ENCODE measurements at places on chromosomes 1 and 21. TPM values are rescaled to one million over a fixed set of nuclear protein-coding genes. Genes with fewer than 3 reads are reported as not detected.

RNU1-1 gene
- polyA plus RNA-seq, result not detected

DNA sequence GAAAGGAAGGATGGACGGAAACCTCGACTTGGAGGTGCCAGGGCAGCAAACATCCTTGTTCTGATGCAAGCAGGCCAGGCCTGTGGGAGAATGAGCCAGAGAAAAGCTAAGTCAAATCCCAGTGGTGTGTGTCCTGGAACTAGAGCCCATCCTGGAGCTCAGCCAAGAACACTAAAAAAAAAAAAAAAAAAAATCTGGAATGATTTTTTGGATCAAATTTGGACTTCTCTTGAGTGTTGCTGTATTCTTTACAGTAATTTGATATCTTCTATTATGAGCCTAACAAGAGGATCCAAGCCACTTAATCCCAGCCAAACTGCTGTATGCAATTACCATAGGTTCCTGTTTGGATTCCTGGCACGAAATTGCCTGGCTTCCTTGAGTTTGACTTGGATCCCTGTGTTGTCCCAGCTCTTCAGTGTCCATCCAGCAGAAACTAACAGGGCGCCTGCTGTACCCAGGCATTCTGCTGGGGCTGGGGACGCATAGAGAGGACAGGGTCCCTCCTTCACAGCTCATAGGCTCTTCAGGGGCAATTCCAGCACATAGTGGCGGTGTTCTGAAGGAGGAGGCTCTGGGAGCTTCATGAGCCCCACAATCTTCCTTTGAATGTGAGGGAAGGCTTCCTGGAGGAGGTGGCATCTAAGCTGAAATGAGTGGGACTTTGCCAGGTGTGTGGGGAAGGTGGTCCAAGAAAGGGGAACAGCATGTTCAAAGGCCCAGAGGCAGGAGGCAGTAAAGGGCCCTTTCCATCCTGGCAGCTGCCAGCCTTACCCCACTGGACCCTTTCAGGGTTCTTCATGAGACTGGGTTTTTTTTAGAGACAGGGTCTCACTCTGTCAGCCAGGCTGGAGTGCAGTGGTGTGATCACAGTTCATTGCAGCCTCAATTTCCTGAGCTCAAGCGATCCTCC is 24.7 kb downstream of the EPHX1 start:
- no peaks in the 10 kb centered on the region for H3K36me3 ChIP-seq
- no peaks in the 10 kb centered on the region for H3K27me3 ChIP-seq
- no peak overlapping the region for H3K27ac ChIP-seq
- H3K4me3 ChIP-seq, result no peak overlapping the region
- DNase-seq, result no peak

DNA sequence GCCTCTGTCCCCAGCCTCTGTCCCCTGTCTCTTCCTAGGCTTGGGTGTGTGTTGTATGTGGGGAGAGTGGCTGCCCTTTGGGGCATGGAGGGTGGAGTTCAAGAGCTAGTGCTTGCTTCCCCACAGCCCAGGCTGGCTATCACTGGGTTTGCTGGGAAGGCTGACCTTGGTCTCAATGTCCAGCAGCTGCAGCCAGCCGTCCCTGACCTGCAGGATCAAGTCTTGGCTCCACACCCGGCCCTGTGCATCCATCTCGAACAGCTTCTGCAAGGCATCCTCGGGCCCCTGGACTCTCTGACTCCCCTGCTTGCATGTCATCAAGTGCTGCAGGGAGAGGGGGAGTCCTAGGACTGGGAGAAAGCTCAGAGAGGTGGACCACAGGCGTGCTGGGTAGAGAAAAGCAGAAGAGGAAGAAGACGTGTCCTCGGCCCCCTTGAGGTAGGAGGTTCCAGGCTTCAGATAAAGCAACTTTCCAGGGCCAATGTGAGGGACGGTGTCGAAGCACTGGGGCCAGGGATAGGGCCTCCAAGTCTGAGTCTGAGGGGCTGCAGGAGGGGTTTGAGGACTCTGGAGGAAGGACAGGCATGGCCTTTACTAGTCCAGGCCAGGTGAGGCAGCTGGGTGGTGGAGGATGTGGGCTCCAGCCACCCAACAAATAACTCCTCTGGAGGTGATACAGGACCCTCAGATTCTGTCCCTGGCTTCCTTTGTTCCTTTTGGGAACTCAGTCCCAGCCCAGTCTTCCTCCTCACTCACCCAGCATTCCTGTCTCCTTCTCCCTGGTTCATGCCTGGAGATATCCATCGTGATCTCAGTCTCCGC is 4.0 kb downstream of the EPS8L3 start:
- H3K27ac ChIP-seq, result no peak overlapping the region
- H3K4me1 ChIP-seq, result no peaks in the 10 kb centered on the region
- H3K36me3 ChIP-seq, result no peaks in the 10 kb centered on the region
- no peak for DNase-seq
- no peaks in the 10 kb centered on the region for H3K27me3 ChIP-seq
- no peak overlapping the region for H3K4me3 ChIP-seq

DNA sequence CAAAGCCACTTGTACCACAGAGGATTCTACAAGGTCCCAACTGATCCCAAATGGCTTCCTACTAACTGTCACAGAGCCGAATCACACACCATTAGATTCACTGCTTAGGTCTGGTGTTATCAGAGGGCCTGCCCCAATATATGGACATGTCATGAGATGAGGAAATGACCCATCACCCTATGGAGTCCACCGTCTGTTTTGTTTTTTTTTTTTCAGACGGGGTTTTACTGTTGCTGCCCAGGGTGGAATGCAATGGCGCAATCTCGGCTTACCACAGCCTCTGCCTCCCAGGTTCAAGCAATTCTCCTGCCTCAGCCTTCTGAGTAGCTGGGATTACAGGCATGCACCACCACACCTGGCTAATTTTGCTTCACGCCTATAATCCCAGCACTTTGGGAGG is 83.8 kb upstream of the ETS2 start:
- no peaks in the 10 kb centered on the region for H3K36me3 ChIP-seq
- peaks cover 3% of the 10 kb centered on the region for H3K4me1 ChIP-seq
- H3K27ac ChIP-seq, result no peak overlapping the region
- H3K4me3 ChIP-seq, result no peak overlapping the region
- H3K27me3 ChIP-seq, result no peaks in the 10 kb centered on the region

S100A14 gene
- polyA plus RNA-seq, result 302 TPM

MANEAL gene
- 1.8 TPM for polyA plus RNA-seq

GRCh38 chr1:154326546-154327465 is 1.5 kb downstream of the ATP8B2 start:
- peak overlapping the region; percentile 15 for H3K27ac ChIP-seq
- no peak for DNase-seq
- H3K4me3 ChIP-seq, result peak overlapping the region; percentile 70
- peaks cover 9% of the 10 kb centered on the region for H3K36me3 ChIP-seq
- H3K4me1 ChIP-seq, result peaks cover 38% of the 10 kb centered on the region

GRCh38 chr21:42160111-42160721 is 58.7 kb upstream of the ABCG1 start:
- H3K4me3 ChIP-seq, result no peak overlapping the region
- H3K36me3 ChIP-seq, result no peaks in the 10 kb centered on the region
- peaks cover 50% of the 10 kb centered on the region for H3K4me1 ChIP-seq
- H3K27me3 ChIP-seq, result no peaks in the 10 kb centered on the region
- H3K27ac ChIP-seq, result no peak overlapping the region
- DNase-seq, result no peak

DNA sequence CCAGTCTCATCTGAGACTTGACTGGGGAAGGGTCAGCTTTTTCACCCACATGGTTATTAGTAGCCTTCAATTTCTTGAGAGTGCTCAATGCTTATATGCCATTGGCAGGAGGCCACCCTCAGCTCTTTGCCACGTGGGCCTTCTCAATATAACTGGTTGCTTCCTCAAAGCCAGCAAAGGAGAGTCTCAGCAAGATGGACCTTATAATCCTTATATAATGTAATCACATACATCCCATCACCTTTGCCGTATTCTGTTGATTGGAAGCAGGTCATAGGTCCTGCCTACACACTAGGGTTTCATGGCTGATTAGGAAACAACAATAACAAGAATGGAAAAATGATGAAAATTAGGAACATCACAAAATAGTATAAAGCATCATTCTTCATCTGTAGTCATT is 22.9 kb downstream of the TSEN15 start:
- DNase-seq, result no peak
- H3K27me3 ChIP-seq, result no peaks in the 10 kb centered on the region
- H3K27ac ChIP-seq, result no peak overlapping the region

FCER1G gene
- polyA plus RNA-seq, result 262 TPM

DNA sequence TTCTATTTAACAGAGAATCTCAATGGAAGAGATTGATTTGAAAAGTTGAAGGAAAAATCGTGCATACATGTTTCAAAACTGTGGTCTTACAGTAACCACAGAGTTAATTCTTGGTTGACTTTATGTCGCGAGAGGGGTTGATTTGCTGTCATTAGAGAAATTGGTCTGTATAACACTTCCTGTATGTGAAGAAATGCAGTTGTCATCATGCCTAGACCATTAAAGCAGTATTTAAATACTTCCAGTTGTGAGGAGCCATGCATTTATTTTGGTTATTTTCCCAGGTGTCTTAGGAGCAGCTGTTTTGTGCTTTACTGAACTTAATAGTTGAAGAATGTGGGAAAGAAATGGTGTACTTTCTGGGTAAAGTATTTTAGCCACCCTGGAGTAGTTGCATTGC is 76.2 kb downstream of the NFIA start:
- no peaks in the 10 kb centered on the region for H3K4me1 ChIP-seq
- H3K27me3 ChIP-seq, result no peaks in the 10 kb centered on the region
- DNase-seq, result no peak
- H3K4me3 ChIP-seq, result no peak overlapping the region
- no peak overlapping the region for H3K27ac ChIP-seq
- H3K36me3 ChIP-seq, result no peaks in the 10 kb centered on the region

TMCO4 gene
- 11.5 TPM for polyA plus RNA-seq

- no peaks in the 10 kb centered on the region for H3K36me3 ChIP-seq
- no peaks in the 10 kb centered on the region for H3K4me1 ChIP-seq
- no peaks in the 10 kb centered on the region for H3K27me3 ChIP-seq
- H3K27ac ChIP-seq, result no peak overlapping the region
- no peak for DNase-seq
Measured at GRCh38 chr1:14486401-14487201, 111.9 kb upstream of the KAZN start.

DNA sequence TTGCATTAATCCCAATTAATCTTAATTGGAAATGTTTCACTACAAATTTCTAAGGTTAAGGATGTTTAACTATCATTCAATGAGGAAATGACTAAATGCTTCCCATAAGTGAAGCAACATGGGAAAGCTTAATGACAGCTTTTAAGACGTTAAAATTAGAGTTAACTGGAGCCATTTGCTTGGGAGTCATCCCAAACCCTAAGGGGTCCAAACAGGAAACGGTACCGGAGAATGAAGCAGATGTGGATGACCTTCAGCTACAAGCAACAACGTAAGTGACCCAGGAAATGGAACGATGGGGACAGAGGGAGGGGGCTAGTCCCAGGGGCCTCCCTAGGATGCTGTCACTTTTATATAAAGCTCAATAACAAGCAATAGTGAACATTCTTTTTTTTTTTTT is 62.2 kb downstream of the CAPZB start:
- H3K27me3 ChIP-seq, result no peaks in the 10 kb centered on the region
- no peak overlapping the region for H3K4me3 ChIP-seq
- no peak for DNase-seq
- no peak overlapping the region for H3K27ac ChIP-seq

GRCh38 chr1:185539277-185539943 is 194.8 kb upstream of the HMCN1 start:
- H3K27ac ChIP-seq, result no peak overlapping the region
- no peaks in the 10 kb centered on the region for H3K27me3 ChIP-seq
- DNase-seq, result no peak
- H3K4me1 ChIP-seq, result no peaks in the 10 kb centered on the region
- H3K4me3 ChIP-seq, result no peak overlapping the region

DNA sequence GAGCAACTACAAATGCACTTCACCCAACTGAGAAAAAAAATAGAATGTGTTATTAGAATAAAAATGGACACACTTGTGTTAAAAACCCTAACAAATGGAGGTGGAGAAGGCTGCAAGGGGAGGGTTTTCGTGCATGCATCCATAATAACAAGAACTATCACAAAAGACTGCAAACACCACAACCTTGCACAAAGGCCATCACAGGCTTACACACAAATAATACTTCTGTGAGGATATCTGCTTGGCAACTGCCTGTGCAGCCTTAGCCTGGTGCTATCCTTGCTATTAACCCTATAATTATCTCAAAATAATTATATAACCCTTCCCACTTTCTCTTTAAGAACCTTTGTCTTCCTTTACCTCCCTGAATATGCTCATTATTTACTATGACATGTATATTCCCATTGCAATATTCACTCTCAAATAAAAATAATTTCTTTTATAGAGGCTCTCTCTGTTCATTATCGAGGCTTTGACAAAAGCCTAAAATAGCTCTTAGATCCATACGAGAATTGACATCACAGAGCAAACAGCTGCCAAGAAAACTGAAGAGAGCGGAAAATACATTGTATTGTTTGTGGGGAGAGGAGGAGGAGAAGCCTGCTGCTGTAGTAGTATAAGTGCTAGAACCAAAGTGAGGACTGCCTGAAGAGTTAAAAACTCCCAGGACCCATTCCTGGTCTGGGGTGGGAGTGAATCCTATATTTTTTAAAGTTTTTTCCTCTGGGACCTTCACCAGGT is 1768.7 kb downstream of the BRINP3 start:
- no peaks in the 10 kb centered on the region for H3K4me1 ChIP-seq
- no peak for DNase-seq
- H3K4me3 ChIP-seq, result no peak overlapping the region
- H3K27ac ChIP-seq, result no peak overlapping the region
- no peaks in the 10 kb centered on the region for H3K27me3 ChIP-seq
- H3K36me3 ChIP-seq, result no peaks in the 10 kb centered on the region

DNA sequence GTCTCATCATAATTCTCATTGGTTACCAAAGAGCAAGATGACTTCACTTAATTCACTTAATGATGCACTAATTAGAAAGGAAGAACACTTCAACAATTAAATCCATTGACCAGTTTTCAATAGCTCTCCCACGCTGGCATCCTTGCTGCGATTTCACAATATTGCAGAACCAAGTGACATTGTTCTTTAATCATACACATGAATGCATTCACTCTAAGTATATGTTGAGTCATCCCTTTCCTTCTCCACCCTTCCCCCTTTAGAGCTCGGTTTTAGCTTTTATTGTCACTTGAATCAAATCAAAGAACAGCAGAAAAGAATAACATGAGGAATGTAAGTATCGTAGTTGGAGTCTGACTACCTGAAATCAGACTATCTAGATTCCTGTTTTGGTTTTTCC is 233.6 kb upstream of the FMN2 start:
- H3K4me3 ChIP-seq, result no peak overlapping the region
- H3K36me3 ChIP-seq, result no peaks in the 10 kb centered on the region
- DNase-seq, result no peak
- H3K4me1 ChIP-seq, result no peaks in the 10 kb centered on the region
- no peak overlapping the region for H3K27ac ChIP-seq

GRCh38 chr21:35025206-35026152 is 23.6 kb downstream of the RUNX1 start:
- H3K27me3 ChIP-seq, result no peaks in the 10 kb centered on the region
- H3K4me1 ChIP-seq, result peaks cover 79% of the 10 kb centered on the region
- DNase-seq, result no peak
- peaks cover 7% of the 10 kb centered on the region for H3K36me3 ChIP-seq
- peak overlapping the region; percentile 96 for H3K27ac ChIP-seq
- peak overlapping the region; percentile 44 for H3K4me3 ChIP-seq

- no peak overlapping the region for H3K27ac ChIP-seq
- no peak overlapping the region for H3K4me3 ChIP-seq
- H3K36me3 ChIP-seq, result no peaks in the 10 kb centered on the region
- no peak for DNase-seq
- peaks cover 34% of the 10 kb centered on the region for H3K4me1 ChIP-seq
- H3K27me3 ChIP-seq, result peaks cover 13% of the 10 kb centered on the region
Measured at GRCh38 chr1:1132042-1132950, 16.4 kb upstream of the C1orf159 start.

GRCh38 chr1:168736520-168736919 is 7.5 kb upstream of the DPT start:
- H3K4me1 ChIP-seq, result no peaks in the 10 kb centered on the region
- no peaks in the 10 kb centered on the region for H3K36me3 ChIP-seq
- no peak overlapping the region for H3K4me3 ChIP-seq
- no peak overlapping the region for H3K27ac ChIP-seq
- DNase-seq, result no peak
